IMR-90 (cell line): ENCODE measurements at places on chromosomes 13 and 19.
A peak's percentile ranks its signal among the peaks of the same experiment; 100 is the strongest.

GRCh38 chr13:43783820-43784219 lies 3.0 kb downstream of the ENOX1 start:
- DNase-seq, result peak; percentile 8

DNA sequence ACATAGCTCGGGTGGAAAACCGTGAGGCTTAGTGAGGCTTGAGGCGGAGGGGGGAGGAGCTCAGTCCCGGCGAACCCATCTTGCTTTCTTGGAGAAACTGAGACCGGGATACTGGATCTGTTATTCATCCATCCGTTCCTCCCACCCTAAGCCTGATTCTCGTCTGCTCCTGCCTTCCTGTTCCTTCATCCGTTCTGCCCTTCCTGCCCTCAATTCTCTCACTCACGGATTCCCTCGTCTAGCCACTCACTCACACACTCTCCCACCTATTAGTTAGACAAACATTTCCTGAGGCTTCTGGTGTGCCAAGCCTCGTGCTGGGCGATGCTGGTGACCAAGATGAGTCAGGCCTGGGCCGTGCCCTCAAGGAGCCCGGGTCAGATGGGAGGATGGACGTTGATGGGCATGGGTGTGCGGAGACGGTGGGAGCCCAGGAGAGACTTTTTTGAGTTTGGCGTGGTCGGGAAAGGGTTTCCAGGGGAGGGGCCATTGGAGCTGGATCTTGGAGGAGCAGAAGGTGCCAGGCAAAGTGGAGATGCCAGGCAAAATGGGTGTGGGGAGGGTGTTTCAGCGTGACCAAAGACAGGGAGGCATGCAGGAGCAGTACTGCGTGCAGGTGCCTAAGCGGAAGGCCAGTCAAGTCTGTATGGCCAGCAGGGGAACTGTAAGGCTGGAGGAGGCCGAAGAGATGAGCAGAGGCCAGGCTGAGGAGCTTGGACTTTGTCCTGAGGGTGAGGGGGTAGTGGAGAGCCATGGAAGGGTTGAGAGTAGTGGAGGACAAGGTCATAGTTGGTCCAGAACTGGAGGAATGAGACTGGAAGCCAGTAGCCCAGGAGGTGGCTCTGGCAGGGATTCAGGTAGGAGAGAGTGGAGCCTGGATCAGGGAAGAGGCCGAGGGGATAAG lies 7.4 kb upstream of the CNFN start:
- no peak for DNase-seq

GRCh38 chr19:47296036-47296435 lies 13.6 kb upstream of the C5AR1 start:
- peak; percentile 74 for DNase-seq

DNA sequence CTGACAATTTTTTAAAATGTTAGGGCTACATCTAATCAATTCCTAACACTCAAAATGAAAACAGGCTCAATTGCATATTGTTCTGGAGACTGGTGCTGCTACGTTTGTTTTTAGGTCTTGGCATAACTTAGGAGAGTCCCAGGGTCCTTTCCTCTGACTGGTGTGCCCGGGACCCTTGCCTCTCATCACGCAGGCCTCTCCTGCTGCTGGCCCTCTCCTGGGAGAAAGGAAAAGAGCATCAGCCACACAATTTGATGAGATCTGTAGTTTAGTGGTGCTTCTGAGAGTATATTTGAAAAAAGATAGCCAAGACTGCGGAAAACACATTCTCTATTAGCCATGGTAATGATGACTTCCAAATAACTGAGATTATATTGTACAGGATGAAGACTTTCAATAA lies 380.0 kb downstream of the KLF12 start:
- DNase-seq, result no peak

DNA sequence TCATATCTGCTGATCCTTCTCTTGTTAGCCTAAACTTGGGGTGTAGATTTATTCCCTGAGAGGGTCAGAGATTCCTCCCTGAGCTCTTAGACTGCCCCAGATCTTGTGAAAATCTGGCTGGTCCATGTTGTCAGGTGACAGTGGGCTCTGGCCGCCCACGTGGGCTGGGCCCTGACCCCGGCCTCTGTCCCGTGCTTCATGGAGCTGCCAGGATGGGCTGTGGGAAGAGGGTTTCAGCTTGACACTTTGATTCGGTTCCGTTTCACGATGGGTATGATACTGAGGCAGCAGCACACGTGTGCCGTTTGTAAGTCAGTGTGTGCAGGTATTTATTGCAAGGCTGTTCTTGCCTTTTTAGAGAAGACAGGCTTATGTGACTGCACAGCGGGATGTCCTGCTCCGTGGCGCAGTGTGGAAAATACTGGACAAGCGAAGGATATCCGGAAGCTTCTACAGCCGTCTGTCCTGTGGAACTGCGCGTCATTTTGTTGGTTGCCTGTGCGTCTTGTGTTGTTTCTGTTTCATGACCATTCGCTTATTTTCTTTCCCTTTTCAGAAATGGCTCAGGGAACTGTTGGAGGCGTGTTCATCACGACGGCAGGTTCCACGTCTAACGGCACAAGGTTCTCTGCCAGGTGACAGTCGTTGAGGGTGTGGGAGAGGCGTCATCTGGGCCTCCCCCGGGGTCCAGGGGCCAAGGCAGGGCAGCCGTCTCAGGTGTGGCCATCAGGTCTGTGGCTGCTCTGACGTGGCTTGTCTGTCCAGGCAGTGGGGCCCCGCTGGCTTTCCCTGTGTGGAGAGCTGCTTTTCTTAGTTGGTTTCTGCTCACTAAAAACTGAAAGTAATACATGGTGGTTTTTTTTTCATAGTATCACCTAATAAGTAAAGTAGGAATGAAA lies 20.5 kb downstream of the ATP4B start:
- no peak for DNase-seq

DNA sequence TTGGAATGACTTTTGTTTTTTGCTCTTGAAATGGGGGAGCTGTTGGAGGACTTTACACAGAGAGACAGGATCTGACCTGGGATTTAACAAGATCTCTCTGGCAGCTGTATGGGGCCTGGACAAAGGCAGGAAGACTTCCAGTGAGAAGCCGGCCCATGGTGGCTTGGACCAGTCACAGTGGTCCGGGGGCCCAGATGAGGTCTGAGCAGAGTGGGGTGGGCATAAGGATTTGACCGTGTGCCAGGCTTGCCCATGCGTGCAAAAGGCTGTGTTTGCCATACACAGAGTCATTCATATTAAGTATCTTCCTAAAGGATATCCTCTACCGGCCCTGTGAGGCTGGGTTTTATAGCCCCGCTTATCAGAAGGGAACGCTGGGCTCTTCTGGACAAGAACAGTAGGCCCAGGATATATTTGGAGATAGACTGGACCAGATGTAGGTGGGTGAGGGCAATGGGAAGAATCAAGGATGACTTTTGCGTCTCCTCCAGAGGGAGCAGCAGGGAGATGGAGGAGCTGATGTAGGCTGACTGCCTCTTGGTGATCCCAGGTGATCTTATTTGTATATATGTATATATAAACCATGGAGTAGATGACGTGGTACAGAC lies 4.1 kb downstream of the SPACA6 start:
- DNase-seq, result no peak

DNA sequence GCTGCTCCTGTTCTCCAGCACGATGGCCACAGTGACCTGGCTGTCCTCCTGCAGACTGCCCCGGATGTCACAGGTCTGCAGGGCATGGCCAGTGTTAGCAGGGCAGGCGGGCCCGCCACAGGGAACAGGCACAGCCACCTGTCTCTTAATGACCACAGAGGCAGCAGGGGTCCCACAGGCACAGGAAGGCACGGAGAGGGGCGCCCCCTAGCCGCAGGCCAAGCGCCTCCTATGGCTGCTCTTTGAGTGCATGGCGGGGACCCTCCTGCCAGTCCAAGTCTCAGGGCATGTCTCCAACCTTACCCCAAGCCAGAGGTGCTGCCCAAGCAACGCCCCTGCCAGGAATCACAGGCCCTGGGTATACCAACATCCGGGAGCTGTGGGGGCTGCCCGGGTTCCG lies 14.1 kb downstream of the IZUMO4 start:
- no peak for DNase-seq

DNA sequence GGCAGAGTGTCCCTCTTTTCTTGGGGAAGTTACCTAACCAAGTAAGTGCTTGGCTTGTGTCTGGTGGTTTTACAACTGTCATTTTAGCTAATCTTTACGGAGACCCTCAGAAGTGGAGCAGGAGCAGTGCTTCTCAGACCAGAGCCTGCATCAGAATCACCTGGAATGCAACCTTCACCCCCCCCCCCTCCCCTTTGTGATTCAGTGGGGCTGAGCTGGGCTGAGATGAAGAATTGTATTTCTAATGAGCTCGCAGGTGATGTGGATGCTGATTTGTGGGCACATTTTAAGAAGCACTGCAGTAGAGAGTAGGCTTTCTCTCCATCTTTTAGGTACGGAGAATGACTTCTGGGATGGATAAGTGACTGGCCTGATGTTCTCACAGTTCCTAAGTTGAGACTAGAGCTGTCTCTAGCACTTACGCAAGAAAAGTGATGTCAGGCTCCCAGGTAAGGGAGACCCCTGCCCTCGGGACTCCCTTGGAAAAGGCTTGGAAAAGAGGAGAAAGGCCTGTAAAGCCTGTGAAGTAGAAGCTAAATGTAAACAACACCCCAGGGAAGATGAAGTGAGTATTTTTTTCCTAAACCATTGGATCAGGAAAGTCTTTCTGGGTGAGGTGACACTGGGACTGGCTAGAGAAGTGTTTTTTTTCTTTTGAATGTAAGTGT lies 23.3 kb upstream of the RNF113B start:
- no peak for DNase-seq

DNA sequence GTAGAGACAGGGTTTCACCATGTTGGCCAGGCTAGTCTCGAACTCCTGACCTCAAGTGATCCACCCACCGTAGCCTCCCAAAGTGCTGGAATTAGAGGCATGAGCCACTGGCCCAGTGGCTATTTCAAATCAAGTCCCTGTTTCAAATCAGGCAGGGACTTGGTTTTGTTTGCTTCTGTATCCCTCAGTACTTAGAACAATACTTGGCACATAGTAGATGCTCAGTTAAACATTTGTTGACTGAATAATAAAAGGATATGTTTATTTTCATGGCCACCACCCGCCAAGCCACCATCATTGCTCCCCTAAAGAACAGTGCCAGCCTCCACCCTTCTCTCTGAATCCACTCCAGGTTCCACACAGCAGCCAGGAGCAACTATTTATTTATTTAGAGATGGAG lies 4.2 kb downstream of the RPS28 start:
- no peak for DNase-seq

DNA sequence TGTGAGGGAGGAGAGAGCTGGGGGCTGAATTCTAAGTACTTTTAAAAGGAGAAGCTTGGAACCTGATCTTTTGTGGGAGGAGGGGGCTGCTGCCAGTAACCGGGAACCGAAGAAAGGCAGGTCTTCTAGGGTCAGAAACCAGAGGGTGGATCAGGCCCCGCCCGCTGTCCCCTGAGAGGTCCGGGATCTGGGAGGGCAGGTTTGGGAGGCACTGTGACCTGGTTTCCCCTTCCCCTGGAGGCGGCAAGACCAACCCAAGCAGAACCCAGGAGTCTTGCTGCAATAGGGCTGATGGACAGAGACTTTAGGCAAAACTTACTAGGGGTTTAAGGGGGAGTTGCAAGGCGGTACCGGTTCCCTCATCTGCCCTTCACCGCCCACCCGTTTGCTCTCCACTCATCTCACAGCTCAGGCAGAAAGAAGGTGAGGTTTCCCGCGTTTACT lies 707 bp upstream of the KLK8 start:
- DNase-seq, result no peak

DNA sequence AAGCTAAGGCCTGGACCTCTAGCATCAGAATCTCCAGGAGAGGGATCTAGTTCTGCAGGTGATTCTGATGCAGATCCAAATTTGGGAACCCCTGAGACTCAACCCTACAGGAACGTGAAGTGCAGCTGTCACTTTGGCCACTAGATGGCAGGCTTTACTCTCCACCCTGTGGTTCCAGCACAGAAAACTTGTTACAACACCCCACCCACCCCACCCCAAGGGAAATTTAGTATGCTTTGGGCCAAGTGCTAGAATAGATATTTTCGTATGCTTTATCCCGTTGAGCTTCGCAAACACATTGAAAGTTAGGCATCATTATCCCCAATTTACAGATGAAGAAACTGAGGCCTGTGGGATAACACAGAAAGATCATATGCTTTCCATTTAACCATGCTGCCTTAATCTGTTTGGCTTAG lies 232.0 kb downstream of the B3GLCT start:
- DNase-seq, result peak; percentile 28

- DNase-seq, result no peak
Measured at GRCh38 chr13:110657196-110657595, 41.9 kb downstream of the NAXD start.

GRCh38 chr13:108113407-108113806 lies 101.9 kb downstream of the LIG4 start:
- no peak for DNase-seq

DNA sequence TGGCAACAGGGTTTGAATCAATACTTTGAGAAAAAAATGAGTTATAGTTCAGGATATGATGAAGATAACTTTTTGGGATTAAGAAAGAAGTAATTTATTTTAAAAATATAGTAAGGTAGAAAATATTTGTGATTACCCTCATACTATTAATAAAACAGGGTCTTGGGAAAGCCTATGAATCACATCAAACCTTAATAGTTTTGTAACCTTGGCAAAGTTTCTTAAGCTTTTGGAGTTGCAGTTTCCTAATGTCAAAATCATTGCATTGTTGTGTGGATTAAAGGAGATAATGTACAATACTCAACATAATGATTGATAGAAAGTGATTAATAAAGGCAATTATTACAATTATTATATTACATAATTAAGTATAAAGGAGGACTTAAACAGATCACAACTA lies 149.0 kb downstream of the LMO7 start:
- peak; percentile 54 for DNase-seq

DNA sequence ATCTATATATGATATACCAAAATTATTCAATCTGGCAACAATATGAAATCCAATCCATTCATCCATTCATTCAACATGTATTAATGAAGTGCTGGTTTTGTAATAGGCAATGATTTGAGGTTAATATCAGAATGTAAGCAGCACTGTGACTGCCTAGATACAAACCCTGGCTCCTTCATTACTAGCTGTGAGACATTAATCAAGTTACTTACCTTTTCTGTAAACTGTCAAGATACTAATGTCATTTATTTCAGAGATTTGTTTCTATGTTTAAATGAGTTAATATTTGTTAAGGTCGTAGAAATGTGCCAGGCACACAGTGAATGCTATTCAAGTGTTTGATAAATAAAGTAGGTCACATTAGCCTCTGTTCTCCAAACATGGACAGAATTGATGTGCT lies 40.9 kb downstream of the CLDN10 start:
- no peak for DNase-seq

DNA sequence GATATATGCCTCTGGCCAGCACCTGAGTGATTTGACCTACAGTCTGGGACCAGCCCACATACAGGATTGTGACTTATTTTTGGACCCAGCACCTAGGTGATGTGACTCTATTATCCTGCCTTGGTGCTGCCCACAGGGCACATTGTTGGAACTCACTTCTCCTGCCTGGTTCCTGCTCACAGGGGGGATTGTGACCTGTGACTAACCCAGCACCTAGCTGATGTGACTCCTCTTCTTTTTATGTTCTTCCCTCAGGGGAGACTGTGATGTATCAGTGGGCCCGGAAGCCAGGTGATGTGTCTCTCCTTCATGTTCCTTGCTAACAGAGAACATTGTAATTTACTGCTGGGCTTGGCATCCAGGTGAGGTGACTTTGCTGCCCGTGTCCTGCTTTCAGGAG lies 63.0 kb upstream of the ZNF724 start:
- DNase-seq, result no peak

- no peak for DNase-seq
Measured at GRCh38 chr13:49245101-49245500, 2.6 kb upstream of the CDADC1 start.
